ENCODE measurements at places on chromosomes 12 and 14.

DNA sequence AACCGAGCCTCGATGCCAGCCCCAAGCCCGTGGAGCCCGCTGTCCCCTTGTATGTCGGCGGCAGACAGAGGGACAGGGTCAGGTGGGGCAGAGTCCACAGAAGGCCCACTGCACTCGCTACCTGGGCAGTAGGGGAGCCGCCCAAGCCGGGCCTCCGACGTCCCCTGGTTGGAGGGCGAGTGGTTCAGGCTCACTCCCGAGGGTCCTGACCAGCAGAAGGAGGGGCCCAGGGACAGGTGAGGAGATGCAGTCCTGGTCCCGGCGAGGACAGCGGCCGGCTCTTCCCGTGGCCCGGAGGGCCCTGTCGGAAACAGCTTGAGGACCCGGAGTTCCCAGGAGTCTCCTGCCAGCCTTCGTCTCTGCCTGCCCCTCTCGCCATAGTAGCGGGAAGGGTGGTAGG, 216.7 kb upstream of the SFSWAP start:
- DNase-seq, result no peak

DNA sequence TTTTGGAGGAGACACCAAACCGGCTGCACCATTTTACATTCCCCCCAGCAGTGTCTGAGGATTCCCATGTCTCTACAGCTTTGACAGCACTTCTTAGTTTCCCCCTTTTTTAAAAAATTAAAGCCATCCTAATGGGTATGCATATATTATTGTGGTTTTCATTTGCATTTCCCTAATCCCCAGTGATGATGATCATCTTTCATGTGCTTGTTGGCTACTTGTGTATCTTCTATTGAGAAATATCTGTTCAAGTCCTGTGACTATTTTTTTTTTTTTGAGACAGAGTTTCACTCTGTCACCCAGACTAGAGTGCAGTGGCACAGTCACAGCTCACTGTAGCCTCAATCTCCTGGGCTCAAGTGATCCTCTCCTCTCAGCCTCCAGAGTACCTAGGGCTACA, 23.2 kb upstream of the ASPG start:
- DNase-seq, result no peak

- no peak for DNase-seq
Observed at GRCh38 chr12:6279256-6279628, 31.2 kb upstream of the PLEKHG6 start.

GRCh38 chr12:52896190-52897100, 8.4 kb downstream of the KRT8 start:
- DNase-seq, result no peak

GRCh38 chr14:84071061-84071460, 1458.9 kb upstream of the FLRT2 start:
- no peak for DNase-seq

All from mesendoderm (in vitro differentiated cells).